Trophoblast cell (in vitro differentiated cells and primary cell): ENCODE measurements at places on chromosomes 2 and 18.
A peak's percentile ranks its signal among the peaks of the same experiment; 100 is the strongest.

GRCh38 chr2:239763433-239764097 lies 261.6 kb downstream of the NDUFA10 start:
- no peak for DNase-seq

- DNase-seq = no peak
Measured at GRCh38 chr2:96161898-96162297, 16.7 kb upstream of the DUSP2 start.

- DNase-seq = peak; percentile 89
Measured at GRCh38 chr2:38274286-38275276, 102.5 kb downstream of the ATL2 start.

DNA sequence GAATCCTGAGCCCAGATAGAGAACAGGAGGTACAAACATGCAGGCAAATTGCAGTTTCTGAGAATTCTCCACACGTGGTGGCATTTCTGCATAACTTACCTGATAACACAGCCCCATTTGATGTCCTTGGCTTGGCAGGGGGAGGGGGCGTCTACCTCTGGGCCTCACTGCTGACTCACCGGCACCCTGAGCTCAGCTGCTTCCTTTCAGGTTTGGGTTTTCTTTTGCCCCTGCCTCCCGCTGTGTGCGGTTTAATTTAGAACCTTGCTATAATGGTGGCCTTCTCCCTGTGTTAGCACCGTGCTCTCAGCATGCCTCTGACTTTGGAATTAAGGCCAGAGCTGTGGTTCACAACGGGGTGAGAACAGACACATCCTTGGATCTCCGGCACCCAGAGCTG lies 4.4 kb downstream of the CTIF start:
- DNase-seq = no peak

DNA sequence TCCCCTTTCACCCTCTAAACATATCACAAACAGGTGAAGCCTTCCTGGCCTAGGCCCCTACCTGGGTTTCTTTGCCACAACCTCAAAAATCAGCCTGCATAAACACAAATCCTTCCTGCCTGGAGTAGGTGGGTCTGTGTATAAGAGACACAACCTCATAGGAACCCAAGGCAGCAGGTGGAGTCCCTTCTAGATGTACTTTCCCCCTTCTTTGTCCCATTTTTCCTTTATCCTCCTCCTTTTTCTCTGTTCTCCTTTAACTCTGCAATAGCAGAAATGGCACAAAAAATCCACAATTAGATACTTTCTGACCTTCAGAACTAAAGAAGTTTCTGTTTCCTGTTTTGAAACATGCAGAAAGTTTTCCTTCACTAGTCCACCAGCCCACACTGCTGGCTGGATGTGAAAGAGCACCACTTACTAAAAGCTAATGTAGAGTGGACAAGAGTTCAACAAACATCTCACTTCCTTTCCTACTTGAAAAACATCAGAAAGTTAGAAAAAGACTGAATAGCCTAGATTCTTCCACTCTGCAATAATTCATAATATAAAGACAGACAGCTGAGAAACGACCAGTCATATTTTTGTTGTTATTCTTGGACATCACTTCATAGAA lies 11.2 kb downstream of the SLC40A1 start:
- DNase-seq = no peak

- DNase-seq = no peak
Measured at GRCh38 chr2:150549381-150549780, 61.9 kb upstream of the RND3 start.

DNA sequence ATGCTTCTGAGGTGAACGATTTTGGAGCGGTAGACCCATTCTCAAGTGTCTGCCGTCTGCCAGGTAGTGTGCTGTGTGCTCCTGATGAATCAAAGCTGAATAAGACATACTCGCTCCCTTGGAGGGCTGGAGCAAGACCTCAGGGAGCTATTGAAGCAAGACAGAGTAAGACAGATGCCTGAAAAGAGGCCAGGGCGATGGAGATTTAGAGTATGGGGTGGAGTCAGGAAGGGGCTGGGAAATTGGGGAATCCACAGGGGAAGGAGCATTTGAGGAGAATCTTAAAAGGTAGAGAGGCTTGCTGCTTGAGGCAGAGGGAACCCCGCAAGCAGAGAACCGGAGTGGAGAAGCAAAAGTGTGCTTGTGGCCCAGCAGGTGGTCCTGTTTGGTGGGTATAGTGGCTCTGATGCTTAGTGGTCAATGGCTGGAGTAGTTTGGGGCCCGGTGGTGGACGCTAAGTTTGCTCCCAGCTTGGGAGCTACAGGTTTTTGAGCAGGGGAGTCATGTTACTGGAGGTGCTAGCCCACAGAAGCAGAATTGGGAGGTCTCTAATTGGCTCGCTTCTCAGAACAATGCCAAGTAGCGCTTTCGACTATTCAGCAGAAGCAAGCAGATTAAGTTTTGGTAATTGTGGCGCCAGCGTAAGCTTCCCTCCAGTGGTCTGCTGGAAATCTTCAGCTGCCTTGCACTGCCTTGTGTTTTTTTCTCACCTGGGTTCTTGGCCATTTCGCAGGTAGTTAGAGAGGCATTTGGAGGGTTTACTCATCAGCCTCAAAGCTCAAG lies 2.0 kb downstream of the CNNM4 start:
- no peak for DNase-seq

DNA sequence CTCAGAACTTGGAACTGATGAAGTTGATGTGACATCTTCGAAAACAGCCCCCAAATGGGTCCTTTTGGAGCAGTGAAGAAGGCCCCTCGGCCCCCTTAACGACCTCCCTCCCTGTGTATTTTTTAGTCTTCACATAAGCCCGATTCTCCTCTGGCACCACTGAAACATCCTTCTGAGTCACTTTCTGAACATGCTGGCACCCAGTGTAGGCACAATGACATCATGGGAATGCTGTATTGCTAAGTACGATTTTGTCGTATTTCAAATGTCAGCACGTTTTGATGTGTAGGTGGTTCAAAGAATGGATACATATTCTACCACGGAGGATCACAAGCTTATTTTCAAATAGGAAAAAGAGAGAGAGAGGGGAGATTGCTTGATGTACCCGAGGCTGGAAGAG lies 111.7 kb upstream of the RIOK3 start:
- peak; percentile 75 for DNase-seq

- DNase-seq = no peak
Measured at GRCh38 chr2:167487728-167488127, 599.4 kb downstream of the XIRP2 start.

GRCh38 chr18:77478646-77479442 lies 229.2 kb downstream of the GALR1 start:
- no peak for DNase-seq

- DNase-seq = no peak
Measured at GRCh38 chr2:111701266-111701665, 182.7 kb downstream of the ANAPC1 start.

DNA sequence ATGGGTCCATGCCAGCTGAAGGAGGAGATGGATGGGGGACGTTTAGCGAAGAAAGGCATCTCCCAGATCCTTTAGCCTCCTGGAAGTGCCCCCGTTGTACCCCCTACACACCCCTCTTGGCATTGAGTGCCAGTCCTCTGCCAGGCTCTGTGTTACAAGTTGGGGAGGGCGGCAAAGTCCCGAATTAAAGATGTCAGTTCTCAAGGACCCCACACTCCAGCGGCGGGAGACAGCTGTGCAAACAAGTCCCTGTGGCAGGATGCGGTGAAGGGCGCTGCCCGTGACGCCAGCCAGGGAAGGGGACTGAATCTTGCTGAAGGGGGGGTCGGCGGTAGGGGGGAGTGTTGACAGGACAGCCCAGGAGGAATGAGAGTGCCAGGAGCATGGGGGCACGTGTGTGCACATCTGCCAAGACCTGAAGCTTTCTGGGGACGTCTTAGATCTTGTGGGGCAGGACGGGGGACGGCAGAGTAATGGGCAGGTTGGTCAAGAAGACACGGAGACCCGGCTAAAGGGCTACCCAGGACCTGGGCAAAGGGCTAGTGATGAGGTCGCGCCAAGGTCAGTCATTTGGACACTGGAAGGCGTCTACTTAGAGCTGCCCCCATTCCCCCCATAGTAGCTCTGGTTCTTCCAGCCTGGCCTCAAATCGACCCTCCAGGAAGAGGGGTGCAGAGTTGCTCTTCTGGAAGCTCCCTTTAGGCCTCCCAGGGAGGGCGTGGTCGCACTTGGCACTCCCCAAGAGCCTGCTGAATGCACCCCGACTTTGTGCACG lies 2.8 kb upstream of the CTDSP1 start:
- DNase-seq = peak; percentile 42

DNA sequence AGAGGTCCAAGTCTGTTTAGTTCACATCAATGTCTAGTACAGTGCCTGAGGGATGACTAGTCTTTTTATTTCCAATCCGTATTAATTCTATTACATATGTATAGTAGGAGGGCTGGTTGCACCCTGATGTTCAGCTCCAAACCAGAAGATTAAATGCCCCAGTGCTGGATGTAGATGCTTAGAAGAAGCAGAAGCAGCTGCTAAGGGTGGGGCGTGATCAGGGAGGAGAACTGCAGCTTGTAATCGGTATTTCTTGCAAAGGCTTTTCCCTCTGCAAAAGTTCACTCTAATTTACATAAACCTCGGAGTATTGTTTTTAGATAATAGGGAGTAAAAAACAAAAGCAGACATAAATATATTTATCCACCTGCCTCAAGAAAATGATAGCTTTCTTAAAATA lies 145.3 kb upstream of the ITGA4 start:
- DNase-seq = no peak

DNA sequence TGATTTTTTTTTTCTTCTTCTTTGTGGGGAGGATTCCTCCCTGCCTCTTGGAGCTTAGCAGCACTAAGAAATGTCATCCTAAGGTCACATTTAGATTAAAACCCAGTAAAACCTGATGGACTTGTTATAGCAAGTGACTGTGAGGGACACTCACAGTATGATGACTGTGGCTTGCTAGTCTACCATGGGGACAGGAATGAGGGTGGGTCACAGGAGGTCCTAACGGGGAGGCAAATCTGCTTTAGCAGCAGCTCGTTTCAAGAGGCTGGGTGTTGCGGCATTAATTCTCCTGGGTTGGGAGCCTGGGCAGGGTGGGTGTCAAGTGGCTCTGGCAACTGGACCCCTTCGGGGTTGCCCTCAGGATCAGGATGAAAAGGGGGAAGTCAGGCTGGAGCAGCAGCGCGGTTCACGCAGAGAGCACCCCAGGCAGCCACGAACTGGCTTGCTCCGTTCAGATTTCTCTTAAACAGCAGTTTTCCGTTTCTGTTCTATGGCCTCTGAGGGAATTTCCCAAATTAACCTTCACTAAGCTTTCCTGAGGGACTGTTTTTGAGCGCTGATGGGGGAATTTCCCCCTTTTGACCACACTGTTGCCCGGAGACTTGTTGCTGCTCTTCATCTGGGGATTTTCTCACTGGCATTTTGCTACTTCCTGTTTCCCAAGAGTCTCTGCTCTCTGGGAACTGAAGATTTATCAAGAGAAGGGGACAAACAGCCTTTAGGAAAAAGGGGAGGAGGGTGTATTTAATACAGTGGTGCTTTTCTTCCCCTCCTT lies 59.8 kb upstream of the PELI1 start:
- DNase-seq = peak; percentile 72

GRCh38 chr2:206217743-206218142 lies 56.7 kb upstream of the ZDBF2 start:
- no peak for DNase-seq

- DNase-seq = no peak
Measured at GRCh38 chr18:57885931-57886330, 82.8 kb upstream of the ATP8B1 start.

- DNase-seq = no peak
Measured at GRCh38 chr2:46980786-46981573, 65.4 kb upstream of the MCFD2 start.

GRCh38 chr2:217527590-217528202 lies 475.1 kb downstream of the TNS1 start:
- no peak for DNase-seq

GRCh38 chr2:241857572-241858121 lies 1.0 kb downstream of the PDCD1 start:
- no peak for DNase-seq

- DNase-seq = no peak
Measured at GRCh38 chr2:57878866-57879210, 167.8 kb upstream of the VRK2 start.

GRCh38 chr2:133444465-133444864 lies 123.8 kb downstream of the NCKAP5 start:
- DNase-seq = no peak

DNA sequence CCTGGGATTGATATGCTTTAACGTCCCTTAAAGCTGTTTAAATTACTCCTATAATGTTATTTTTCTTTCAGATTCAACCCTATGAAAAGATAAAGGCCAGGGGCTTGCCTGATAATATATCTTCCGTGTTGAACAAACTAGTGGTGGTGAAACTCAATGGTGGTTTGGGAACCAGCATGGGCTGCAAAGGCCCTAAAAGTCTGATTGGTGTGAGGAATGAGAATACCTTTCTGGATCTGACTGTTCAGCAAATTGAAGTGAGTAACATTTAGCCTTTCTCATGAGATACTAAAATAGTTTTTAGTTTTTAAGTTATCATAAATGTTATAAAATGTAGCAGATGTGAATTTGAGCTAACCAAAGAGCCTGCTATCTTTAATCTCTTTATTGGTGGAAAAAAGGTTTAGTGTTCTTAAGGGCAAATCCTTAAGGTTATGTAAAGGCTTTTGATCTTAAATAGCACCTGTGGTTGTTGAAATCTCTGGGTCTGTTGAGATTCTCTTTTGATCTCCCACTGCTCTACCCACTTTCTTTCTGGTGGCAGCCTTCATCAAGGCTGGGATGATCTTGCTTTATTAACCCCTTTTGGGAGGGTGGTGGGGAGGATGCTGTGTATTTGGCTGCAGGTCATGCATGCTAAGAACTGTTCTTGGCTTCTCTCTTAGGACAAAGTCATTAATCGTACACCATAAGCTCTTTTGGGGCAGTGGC lies 40.9 kb downstream of the UGP2 start:
- no peak for DNase-seq

DNA sequence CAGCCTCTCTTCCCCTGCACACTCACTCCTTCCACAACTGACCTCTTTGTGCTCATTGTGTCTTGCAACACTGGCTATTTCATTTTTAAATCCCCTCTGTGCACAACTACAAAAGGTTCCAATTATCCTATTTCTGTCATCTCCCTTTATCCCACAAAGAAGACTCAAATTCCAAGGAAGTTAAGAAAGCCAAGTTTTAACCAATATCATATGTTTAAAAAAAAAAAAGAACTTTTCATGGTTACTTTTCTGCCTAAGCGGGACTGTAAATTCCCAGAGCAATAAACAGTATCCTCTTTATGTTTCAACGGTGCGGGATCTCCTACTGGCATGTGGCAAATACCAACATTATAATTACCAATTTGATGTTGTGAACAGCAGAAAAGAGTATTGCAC lies 83.8 kb downstream of the DOCK10 start:
- no peak for DNase-seq

DNA sequence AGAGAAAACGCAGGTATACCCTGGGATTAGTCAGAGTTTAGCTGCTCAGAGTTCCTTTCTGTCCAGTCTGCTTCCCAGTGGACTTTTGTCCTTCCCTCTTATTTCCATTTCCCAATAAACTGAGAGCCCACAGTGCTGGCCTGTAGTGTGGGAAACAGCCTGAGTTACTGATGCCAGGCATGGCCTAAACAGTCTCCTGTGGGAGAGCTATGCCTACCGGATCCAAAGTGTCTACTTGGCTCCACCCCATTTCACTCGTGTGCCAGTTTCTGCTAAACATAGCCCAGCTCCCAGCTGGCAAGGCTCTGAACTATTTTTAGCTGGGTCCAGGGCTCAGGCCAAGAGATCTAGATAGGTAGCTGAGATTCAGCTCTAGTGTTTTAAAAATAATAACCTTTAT lies 15.6 kb upstream of the PPP1CB start:
- no peak for DNase-seq
